Thymus (tissue), 14 donors: ENCODE measurements at places on chromosomes 11 and 22. TPM values are rescaled to one million over a fixed set of nuclear protein-coding genes. Genes with fewer than 3 reads are reported as not detected.
A peak's percentile ranks its signal among the peaks of the same experiment; 100 is the strongest.

Gene KCNJ1
- polyA plus RNA-seq = 0.18 TPM

Gene P2RX6
- 0.87 TPM for polyA plus RNA-seq

DNA sequence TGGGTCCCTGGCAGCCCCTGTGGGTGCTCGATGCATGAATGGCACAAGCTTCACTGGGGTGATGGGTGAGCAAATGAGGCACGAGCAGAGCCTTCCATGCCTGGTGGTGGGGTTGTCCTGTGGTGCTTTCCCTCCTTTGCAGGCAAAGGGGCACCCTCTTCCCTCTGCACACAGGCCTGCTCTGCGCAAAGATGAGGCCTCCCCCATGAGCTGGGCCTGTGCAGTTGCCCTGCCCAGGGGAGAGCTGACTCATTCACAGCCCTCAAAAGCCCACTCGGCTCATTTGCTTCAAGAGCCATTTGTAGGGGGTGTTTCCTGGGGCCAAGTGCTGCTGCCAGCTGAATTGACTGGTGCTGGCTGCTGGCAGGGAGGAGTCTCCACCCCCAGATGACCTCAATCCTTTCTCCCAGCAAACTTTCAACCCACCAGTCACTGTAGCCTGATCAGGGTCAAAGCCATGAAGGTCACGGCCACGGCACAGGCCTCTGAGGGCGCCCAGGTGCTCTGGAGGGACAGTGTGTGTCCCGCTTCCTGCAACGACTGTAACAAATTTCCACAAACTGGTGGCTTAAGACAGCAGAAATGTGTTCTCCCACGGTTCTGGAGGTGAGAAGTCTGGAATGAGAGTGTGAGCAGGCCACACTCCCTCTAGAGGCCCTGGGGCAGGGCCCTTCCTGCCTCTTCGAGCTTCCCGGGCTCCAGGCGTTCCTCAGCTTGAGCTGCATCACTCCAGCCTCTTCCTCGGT, 48.8 kb upstream of the ANO1 start:
- no peak overlapping the region for H3K4me3 ChIP-seq
- no peak overlapping the region for H3K27ac ChIP-seq
- H3K27me3 ChIP-seq = no peaks in the 10 kb centered on the region
- no peak for DNase-seq
- H3K36me3 ChIP-seq = no peaks in the 10 kb centered on the region

Gene MS4A12
- polyA plus RNA-seq = 0.39 TPM

- H3K4me3 ChIP-seq = no peak overlapping the region
- H3K27ac ChIP-seq = no peak overlapping the region
- no peaks in the 10 kb centered on the region for H3K4me1 ChIP-seq
- DNase-seq = no peak
- no peaks in the 10 kb centered on the region for H3K27me3 ChIP-seq
- H3K36me3 ChIP-seq = no peaks in the 10 kb centered on the region
Measured at GRCh38 chr11:109735128-109735527, 313.1 kb downstream of the C11orf87 start.

DNA sequence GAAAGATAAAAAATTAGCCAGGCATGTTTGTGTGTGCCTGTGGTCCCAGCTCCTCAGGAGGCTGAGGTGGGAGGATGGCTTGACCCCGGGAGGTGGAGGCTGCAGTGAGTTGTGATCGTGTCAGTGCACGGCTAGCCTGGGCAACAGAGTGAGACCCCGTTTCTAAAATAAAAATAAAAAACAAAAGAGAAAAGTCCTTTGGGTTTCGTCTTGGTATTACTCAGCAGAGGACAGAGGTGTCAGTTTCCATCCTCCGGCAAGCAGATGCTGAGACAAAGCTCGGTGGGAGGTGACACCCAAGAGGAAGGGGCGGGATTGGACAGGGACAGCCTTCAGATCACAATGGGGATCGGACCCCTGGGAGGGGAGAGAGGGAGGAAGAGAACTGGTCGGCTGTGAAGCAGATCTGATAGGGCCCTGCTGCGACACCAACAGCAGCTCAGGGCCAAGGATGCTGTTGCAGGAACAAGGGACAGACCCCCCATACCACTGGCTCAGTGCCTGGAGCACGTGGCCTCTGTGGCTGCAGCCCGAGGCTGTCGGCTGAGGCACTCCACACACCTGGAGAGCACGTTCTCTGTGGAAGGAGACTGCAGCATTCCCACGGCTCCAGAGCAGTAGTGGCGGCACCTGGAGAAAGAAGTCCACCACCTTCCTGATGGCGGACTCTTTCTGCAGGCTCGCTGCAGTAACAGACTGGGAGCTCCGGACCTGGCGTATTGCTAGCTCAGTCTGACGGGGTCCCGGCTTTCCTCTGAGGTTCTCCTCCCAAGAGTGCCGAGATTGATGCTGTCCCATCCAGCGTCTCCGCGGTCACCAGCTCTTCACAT, 5.2 kb upstream of the BID start:
- no peaks in the 10 kb centered on the region for H3K27me3 ChIP-seq
- no peak overlapping the region for H3K27ac ChIP-seq
- no peak for DNase-seq
- H3K4me1 ChIP-seq = peaks cover 44% of the 10 kb centered on the region
- no peak overlapping the region for H3K4me3 ChIP-seq

Gene CHST1
- 2.5 TPM for polyA plus RNA-seq

DNA sequence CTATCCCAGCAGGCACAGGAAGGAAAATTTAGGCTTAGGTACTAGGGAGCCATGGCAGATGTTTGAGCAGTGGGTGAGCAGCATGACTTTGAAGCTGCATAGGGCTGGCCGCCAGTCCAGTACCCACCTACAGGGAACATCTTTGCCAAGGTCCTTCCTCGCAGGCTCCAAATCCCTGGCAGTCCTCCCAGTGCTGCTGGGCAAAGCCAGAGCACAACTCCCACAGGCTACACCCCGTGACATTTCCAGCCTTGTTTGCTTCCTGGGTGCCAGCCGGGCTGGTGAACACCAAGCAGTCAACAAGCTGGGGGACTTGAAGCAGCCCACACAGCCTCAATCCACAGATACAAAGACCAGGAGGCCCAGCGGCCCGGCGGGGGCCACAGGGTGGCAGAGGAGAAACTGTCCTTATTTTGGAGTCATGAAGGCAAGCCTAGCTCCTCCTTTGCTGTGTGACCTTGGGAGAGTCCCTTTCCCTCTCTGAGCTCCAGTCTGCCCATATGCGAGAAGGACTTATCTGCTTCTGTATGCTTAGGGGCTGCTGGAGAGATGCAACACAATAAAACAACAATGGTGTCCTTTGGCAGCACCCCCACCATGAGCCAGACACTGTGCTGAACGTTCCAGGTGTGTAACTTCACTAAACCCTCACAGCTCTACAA, 28.0 kb downstream of the TPST2 start:
- no peak for DNase-seq
- H3K36me3 ChIP-seq = peaks cover 2% of the 10 kb centered on the region
- H3K27me3 ChIP-seq = no peaks in the 10 kb centered on the region
- H3K27ac ChIP-seq = no peak overlapping the region
- no peaks in the 10 kb centered on the region for H3K4me1 ChIP-seq

GRCh38 chr11:18171377-18172000, 1.1 kb upstream of the MRGPRX4 start:
- no peak overlapping the region for H3K4me3 ChIP-seq
- no peak for DNase-seq
- no peaks in the 10 kb centered on the region for H3K27me3 ChIP-seq
- no peak overlapping the region for H3K27ac ChIP-seq
- no peaks in the 10 kb centered on the region for H3K4me1 ChIP-seq

Gene ALDH3B2
- 11.1 TPM for polyA plus RNA-seq

DNA sequence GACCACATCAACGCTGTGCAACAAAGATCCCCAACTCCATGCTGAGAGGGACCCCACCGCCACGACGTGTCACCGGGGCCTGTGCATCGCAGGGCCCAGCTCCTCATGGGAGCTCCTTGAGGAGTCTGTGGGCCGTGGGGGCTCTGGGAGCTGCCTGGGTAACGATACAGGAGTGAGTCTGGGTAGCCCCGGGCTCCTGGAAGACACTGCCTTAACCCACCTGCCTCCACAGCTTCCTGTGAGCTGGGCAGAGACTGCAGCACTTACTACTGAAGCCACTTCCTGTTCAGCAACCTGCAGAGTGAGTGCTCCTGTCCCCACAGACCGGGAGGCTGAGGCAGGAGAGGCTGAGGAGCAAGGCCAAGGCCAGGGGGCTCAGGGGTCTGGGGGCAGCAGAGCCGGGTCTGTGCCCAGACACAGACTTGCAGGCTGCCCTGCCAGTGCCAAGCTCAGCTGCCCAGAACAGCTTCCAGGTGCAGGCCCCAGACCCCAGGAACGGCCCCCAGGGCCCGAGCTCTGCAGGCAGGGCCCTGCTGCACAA, 226.7 kb downstream of the BRD1 start:
- peak overlapping the region; percentile 66 for H3K27ac ChIP-seq
- no peak for DNase-seq
- H3K4me3 ChIP-seq = no peak overlapping the region
- H3K27me3 ChIP-seq = no peaks in the 10 kb centered on the region
- H3K4me1 ChIP-seq = peaks cover 6% of the 10 kb centered on the region

DNA sequence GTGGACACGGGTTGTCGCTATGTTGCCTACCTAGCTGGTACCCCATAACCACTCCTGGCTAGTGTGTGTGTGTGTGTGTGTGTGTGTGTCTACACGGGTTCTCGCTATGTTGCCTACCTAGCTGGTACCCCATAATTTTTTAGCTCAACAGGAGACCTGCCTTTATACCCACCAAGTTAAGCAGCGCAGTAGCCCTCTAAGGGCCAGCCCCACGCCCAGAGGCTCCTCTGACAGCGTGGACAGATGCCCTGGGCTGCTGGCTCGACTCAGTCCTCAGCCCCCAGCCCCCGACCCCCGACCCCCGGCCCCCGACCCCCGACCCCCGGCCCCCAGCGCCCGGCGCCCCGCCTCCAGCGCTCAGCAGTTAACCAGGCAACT, 351 bp upstream of the AKIP1 start:
- H3K36me3 ChIP-seq = no peaks in the 10 kb centered on the region
- no peak for DNase-seq
- peaks cover 28% of the 10 kb centered on the region for H3K4me1 ChIP-seq
